ENCODE measurements at places on chromosomes 5 and 9.
A peak's percentile ranks its signal among the peaks of the same experiment; 100 is the strongest.

- DNase-seq: no peak
Observed at GRCh38 chr9:128823362-128823902, 5.1 kb downstream of the ENDOG start.

GRCh38 chr9:87677776-87678587, 47.9 kb upstream of the CTSL start:
- no peak for DNase-seq

DNA sequence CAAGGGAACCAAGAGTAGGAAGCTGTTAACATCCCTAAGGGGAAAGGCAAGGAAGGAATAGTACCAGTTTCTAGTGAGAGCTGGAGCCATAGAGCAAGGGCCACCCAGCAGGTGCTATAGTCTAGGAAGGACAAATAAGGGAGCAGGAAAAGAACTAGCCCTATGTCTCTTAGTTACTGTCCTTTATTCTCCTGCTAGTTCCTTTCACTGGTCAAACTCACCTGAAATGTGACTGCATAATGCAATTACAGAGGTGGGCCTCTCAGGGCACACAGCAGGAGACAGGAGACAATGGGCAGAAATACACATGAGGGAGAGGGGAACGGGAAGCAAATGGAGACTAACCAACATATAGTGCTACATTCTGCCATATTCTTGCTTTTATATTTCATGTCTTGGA, 26.7 kb upstream of the FRMPD1 start:
- no peak for DNase-seq

- DNase-seq: peak; percentile 37
Observed at GRCh38 chr5:149798466-149798865, 68.4 kb downstream of the PPARGC1B start.

DNA sequence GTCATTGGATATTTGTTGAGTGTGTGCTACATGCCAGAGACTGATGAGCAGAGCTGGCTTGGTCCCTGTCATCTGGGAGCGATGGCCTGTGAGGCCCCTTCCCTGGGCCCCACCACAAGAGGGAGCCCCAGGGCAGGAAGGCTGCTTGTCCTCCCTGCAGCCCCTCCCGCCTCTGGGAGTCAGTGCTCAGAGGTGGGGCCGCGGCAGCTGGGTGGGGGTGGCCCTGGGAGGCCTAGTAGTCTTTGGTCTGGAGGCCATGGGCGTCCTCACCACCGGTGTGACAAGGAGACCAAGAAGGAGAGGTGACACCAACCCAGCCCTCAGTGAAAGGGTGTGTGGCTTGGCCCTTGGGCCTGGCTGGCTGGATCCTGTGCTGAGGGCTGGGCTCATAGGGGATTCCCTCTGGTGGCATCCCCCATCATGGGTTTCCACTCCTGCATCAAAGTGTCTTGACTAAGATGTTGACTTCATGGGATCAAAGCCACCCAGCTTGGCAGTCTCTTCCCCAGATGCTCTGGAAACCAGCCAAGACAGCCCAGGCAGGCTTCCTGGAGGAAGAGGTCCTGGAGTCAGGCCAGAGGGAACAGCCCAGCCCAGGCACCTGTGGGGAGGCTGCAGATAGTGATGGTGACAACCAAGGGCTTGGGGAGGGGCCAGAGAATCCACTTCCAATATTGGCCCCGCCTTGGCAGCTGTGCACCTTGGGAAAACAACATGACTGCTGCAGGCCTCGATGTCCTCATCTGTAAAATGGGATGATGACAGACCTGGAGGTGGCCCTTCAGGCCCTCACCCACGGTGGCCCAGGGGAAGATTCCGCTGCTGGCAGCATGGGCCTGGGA, 166.7 kb downstream of the GAPVD1 start:
- no peak for DNase-seq

DNA sequence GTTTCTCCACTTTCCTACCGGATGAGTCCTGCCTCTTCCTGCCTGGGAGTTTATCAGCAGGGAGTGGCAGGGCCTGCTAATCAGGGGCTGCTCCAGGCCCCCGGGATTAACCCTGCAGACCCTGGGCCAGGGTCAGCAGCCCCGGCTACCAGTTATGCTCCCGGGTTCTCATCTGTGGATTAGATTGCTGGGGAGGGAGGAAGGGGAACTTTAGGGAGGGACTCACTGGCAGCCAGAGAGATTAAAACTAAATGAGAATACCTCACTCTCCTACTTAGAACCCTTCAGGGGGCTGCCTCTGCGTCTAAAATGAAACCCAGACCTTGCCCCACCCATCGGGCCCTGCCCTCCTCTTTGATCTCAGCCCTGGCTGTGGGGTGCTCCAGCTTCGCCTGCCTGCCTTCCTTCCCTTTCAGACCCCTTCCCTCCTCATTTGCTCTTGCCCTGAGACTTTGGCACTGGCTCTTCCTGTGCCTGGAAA, 130.5 kb upstream of the HAND1 start:
- DNase-seq: peak; percentile 42

DNA sequence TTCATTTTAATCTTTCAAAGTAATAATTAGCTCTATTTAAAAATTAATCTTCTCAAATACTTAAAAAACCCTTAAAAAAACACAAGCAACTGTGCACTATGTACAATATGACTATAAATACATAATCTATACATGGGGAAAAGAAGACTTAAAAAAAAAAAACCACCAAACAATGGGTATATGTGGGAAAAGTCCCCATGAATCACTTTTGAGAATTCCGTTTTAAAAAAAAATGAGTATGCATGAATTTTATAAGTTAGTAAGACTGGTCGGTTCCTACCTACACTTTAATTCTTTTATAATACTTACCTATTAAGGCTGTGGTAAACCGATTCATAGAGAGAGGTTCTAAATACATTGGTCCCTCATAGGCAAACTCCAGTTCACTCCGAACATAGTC, 27.7 kb downstream of the RNF145 start:
- no peak for DNase-seq

GRCh38 chr5:152883066-152883775, 478.1 kb upstream of the NMUR2 start:
- DNase-seq: no peak

GRCh38 chr5:94754824-94755223, 136.4 kb downstream of the SLF1 start:
- no peak for DNase-seq

GRCh38 chr5:132777209-132778069, at the start of gene SEPTIN8:
Gene SEPTIN8 (minus strand): TSS chr5:132777239. CDS start chr5:132777137, 102 bp downstream.
- peak; percentile 59 for DNase-seq

DNA sequence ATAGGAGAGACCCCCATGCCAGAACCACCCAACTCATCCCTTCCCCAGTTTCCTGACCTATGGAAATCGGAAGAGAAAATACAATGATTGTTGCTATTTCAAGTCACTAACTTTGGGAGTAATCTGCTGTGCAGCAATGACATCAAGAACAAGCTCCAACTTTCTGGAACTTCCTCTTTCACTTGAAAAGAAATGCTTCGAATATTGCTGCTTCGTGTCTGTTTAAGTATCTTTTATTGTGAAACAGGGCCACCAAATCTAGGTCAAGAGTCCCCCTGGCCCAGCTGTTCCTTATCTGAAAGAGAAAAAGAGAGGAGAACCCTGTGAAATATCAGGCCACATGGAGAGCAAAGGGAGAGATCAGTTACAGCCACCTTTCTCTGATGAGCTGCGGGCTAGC, 59.4 kb upstream of the DNAH5 start:
- no peak for DNase-seq

GRCh38 chr5:33852319-33852718, 39.5 kb downstream of the ADAMTS12 start:
- no peak for DNase-seq

GRCh38 chr9:105971986-105972385, 277.6 kb downstream of the TMEM38B start:
- no peak for DNase-seq

DNA sequence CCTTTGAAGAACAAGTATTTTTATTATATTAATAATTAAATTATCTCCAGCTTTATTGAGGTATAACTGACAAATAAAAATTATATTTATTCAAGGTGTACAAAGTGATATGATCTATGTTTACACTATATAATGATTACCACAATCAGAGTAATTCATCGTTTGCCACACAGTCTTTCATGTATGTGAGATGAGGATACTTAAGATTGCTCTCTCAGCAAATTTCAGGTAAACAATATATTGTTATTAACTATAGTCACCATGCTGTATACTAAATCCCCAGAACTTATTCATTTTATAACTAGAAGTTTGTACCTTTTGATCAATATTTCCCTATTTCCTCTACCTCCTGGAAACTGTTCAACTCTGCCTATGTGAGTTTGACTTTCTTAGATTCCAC, 16.7 kb upstream of the CCNO start:
- DNase-seq: no peak

DNA sequence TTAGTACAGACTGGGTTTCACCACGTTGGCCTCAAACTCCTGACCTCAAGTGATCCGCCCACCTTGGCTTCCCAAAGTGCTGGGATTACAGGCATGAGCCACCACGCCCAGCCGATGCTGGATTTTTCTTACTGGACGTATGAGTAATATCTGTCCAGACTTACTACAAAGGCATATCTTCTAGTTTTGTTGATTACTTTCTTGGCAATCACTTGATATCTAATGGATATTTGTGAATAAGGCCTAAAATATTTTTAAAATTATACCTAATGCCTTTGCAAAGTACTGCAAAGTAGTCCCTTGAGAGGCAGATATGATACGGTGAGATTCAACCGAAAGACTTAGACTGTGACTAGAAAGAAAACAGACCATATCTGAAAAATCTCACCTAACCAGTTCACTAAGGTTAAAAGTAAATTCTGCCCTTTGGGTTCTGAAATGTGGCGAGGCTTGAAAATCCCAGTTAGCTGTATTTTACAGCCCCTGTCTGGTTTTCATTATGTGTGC, 152.1 kb downstream of the GNAQ start:
- peak; percentile 23 for DNase-seq

DNA sequence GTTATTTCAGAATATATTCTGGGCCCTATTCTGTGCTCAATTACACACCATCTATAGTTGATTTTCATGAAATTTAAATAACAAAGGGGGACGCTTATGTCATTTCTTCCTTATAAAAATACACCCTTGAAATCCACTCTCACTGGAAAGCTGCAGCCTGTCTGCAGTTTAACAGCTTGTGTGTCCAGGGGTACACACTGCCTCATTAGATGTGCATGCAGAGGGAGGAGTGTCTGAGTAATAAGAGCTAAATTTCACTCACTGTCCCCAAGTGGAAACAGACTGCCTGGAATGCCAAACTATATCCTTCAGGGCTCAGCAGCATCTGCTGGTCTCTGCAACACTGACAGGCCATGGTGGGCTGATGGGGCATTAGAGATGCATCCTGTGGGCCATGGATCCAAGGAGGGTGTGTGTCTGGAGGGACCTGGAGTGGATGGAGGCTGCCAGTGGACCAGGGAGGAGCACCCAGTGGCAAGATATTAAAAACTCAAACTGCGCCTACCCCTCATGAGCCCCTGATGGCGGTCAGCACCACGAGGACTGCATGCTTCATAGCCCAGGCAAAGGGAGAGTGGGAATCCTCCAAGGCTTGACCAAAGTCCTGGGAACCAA, 15.8 kb upstream of the TIFAB start:
- no peak for DNase-seq

DNA sequence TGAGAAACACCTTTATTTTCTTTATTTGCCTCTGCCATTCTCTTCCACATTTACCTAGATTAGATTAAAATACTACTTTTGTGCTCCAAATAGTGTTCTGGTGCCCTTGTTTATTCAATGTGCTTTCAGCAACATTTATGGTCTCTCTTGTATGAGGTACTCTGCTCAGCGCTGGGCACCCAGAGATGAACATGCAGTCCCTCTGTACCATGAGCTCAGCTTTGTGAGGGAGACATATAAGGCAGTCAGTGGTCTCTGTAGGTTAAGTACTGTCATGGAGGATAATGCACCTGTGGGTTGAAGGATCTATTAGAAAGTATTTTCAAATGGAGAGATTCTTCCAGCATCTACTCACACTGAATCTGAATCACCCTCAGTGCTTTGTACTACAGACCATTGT, 176.5 kb downstream of the TAF11L14 start:
- no peak for DNase-seq

DNA sequence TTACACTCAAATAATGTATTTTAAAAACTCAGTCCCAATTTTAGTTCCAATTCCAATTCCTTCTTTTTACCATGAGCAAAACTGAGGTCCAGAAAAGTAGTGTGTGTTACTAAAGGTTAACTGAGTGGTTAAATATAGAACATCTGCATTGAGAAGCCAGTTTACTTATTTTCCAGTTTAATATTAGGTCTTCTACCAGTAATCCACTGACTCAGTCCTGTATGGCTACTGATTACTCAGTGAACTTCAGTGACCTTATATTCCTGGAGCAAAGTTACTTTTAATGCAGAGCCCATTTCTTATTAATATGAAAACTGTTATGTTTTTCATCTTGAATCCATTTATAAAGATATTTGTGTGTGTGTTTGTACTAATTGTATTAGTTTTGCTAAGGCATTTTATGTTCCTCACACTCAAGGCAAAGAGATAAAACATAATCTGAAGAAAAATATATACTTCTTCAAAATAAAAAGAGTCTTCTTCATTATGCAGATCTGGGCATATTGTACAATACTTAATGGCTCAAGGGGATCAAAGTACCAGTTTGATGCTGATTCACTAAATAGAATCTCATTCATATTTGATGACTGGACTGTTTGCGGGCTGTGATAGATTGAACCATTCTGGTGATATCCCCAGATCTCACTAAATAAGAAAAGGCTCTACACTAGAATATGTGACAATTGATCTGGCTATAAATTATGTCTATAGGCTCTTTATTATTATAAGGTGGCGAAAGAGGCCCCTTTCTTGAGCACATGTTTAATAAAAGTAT, 60.8 kb downstream of the DMXL1 start:
- DNase-seq: no peak

- DNase-seq: no peak
Observed at GRCh38 chr5:69230181-69230580, 4.5 kb upstream of the CDK7 start.

DNA sequence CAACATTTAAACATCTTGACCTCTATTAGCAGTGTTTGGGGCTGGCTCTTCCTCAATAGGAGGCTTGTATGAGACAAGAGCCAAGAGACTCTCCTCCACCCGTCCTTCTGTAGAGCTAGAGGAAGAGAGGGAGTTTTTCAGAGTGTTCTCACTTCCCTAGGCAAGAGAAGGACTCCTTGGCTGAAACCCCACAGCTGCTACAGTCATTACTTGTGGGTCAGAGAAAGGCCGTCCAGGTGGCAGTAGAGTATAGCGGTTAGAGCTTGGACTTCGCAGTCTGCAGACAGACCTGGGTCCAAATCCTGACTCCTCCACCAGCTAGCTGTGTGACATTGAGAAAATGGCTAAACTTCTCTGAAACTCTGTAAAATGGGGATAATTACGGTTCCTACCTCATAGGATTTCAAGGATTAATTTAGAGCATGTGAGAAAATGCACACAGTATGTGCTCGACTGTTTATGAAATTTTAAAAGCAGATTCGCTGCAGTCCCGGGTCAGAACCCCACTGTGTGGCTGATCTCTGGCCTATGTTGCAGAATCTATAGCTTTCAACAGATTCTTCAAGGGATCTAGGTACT, 80.8 kb upstream of the ARAP3 start:
- DNase-seq: no peak

DNA sequence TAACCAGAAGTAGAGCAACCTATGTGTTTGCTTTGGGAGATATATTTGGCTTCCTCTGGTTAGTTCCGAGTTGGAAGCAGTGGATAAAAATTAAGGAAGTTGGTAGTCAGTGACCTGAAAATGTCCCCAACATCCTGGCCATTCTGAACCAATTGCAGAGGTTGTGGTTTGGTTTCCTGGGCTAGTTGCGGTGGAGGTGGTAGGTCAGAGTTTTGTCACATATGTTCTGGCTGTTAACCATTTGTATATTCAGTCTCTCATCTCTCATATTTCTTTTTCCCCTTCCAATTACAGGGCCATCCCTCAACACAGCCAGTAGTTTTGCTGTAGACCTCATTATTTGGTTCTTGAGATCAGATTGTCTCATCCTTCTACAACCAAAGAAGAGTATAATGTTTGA, 1026.9 kb downstream of the PTPRD start:
- no peak for DNase-seq

- DNase-seq: no peak
Observed at GRCh38 chr9:106358331-106358730, 504.6 kb upstream of the ZNF462 start.

Measured in large intestine (tissue), 12 donors.